ENCODE measurements at places on chromosomes 7 and 10.

DNA sequence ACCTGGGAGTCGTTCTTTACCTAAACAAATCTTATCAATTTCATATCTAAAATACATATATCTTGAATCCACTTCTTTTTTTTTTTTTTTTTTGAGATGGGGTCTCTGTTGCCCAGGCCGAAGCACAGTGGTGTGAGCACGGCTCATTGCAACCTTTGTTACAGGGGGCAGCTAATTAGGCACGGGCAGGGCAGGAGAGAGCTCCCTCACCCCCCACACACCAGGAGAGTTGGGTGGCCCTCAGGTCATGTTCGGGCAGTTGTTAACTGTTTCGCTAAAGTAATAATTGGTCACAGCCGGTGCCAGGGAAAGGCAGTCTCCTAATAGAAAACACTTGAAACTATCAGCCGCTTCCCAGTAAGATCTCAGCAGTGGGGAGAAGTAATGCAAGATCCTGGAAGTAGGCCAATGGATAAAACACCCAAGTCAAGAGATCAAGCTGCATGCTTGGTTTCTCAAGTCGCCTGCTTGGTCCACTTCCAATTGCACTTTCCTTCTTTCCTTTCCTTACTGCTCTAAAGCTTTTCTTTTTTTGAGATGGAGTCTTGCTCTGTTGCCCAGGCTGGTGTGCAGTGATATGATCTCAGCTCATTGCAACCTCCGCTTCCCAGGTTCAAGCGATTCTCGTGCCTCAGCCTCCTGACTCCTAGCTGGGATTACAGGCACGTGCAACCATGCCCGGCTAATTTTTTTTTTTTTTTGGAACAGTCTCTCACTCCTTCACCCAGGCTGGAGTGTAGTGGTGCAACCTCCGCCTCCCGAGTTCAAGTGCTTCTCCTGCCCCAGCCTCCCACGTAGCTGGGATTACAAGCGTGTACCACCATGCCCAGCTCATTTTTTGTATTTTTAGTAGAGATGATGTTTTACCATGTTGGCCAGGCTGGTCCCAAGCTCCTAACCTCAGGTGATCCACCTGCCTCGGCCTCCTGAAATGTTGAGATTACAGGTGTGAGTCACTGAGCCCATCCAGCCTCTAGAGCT, 21.3 kb upstream of the EFCAB10 start:
- DNase-seq: no peak

DNA sequence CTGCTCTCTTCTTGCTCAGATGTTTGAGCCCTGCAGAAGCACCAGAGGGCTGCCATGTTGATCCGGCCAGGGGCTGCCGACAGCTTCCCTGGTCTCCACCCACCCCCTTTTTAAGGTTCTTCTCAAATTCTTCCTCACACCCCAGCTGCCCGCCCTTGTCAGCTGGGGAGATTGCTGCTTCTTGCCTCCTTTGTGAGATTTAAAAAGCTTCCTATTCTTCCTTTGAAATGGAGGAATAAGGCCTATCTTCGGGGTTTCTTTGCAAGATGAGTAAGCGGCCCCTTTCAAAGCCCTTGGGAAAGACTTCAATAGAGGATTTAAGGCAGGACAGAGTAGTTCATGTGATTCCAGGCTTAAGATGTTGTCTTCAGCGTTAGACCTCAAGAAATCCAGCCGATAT, 211.9 kb upstream of the SHH start:
- DNase-seq: no peak

GRCh38 chr10:79021331-79021907, 47.3 kb upstream of the ZMIZ1 start:
- DNase-seq: no peak

- DNase-seq: peak; percentile 47
These were observed 44.8 kb downstream of the CLIP2 start for GRCh38 chr7:74334030-74334429.

- peak; percentile 96 for DNase-seq
These were observed 177.2 kb downstream of the SH3PXD2A start for GRCh38 chr10:103678178-103678526.

GRCh38 chr10:98482096-98482495, 35.4 kb upstream of the HPS1 start:
- DNase-seq: no peak

DNA sequence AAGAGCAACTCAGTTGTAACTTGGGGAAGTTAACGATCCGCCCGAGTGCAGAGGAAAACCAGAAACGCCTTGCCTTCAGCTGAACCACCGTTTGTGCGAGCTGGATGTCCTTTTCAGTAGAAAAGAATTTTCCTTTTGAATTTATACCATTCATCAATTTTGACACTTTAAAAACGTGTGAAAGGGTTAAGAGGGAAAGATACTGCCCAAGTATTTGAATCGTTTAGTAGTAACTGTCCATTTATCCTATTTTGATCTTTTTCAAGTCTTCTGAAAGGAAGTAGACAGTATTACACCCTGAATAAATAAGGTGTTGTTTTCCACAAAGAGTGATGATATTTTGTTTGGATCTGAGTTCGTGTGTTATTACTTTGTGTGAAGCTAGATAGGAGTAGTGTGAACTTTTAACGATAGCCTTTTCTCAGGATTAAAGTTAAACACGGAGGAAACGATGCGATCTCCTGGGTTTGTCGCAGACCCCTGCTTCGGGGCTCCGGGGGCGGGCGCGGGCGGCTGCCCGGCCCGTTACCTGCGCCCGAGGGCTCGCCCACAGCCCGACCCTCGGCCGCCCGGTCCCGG, 830 bp upstream of the BMI1 start:
- DNase-seq: no peak

- DNase-seq: no peak
These were observed 38.7 kb downstream of the AGAP3 start for GRCh38 chr7:151124899-151125399.

DNA sequence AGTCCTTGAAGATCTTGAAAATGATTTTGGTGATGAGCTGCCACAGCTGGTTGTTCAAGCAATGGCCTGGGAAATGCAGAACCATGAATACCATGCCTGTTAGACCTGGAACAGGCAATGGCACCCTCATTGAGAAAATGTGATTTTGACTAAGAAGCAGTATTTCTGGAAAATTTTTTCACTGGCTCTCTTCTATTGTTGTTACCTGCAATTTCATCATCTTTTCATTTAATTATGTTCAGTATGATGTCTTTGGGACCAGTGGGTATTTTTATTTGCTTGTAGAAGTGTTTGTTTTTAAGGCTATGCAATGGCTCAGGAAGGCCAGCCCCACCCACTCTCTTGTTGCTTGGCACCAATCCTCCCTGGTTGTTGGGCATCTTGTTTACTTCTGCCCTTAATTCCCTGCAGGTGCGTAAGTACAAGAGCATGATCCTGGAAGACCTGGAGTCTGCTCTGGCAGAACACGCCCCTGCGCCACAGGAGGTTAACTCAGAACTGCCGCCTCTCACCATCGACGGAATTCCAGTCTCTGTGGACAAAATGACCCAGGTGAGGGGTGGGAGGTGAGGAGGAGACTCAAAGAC, 78.6 kb downstream of the NRF1 start:
- no peak for DNase-seq

DNA sequence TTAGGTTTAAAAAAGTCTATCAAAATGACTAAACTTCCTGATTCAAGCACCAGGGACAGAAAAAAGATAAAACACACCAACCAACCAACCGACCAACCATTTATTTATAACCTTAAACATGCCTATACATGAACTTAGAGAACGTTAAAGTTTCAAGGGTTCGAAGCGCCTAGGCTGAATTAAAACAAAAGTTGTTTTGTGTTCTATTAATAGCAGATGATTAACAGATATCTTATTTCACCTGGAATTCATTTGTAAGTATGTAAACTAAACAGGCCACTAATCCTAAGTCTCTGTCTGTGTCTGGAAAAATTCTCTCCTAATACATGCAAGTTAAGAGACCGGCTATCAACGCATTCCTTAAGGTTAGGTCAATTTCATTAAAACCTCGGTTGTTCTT, 1.4 kb downstream of the BAIAP2L1 start:
- no peak for DNase-seq

- peak; percentile 91 for DNase-seq
These were observed 10.4 kb downstream of the CHST3 start for GRCh38 chr10:71974489-71975021.

DNA sequence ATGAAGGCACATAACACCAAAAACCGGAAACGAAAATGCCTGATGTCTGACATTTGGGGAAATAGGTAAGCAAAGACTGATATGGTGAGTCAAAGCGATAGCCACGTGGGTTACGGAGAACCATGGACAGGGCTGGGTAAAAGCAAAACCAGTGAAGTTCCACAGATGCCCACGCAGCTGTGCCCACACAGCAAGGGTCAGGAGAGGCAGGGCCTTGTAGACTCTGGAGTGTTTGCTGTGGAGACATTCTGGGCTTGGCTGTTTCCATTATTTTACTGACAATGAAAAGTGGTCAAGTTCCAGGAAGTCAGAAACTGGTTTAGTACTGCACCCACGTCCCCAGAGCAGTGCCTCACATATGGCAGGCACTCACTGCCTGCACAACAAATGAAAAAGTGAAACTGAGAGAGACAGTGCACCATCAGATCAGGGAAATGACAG, 148.7 kb downstream of the ZMYND11 start:
- no peak for DNase-seq

DNA sequence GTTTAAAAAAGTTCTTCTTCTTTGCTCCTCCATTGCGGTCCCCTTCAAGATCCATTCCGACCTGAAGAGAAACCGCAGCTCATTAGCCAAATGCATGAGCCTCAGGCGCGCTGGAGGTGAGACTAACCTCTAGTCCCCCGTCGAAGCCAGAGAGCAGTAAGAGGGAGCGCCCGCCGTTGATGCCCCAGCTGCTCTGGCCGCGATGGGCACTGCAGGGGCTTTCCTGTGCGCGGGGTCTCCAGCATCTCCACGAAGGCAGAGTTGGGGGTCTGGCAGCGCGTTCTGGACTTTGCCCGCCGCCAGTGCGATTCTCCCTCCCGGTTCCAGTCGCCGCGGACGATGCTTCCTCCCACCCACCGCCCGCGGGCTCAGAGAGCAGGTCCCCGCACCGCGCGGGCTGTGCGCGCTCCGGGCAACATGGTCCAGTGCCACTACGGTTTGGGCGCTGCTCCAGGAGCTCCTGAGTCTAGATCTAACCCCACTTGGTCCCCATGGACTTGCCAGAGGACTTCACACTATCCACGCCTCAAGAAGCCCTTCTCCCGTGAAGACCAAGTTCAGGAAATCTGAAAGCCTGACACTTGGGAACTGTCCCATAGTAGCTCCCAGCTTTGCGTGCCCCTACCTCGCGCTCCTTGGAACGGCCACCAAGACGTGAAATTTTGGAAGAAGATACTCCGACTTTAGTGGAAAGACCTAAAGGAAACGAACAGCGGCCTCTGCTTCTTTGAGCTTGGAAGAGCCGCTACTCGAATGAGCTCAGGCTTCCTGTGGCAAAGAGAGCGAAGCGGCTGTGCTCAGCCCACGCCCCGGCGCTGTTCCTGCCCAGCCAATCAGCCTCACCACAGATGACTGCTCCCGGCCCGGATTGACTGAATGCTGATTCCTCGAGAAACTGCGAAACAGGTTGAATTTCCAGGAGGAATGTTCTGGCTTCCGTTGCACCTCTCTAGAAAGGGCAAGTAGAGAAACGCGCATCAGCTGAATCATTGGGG, at the start of gene ABCB1:
Gene ABCB1 (minus strand): TSS at position 755 of the 995 bp plus-strand sequence. CDS start 700 bp downstream, at position 55.
- peak; percentile 42 for DNase-seq

DNA sequence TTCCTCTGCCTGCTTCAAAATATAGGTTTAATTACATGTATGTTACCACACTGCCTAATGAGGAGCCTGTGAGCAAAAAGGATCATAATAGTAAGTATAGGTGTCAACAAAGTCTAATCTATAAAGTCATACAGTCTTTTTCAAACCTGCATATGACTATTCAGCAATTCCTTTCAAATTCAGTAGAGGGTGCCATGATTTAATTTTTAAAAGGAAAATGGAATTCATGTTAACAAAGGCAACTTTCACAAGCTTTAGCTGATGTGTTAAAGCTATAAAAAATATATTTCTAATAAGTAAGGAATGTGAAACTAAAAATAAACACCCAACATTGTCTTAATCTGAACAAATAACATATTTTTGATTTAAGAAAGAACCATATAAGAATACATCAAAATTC, 52.1 kb downstream of the MPP7 start:
- peak; percentile 74 for DNase-seq

GRCh38 chr7:157925383-157925875, 588.6 kb downstream of the DNAJB6 start:
- DNase-seq: no peak

- no peak for DNase-seq
These were observed 108.7 kb upstream of the GLI3 start for GRCh38 chr7:42345478-42346299.

DNA sequence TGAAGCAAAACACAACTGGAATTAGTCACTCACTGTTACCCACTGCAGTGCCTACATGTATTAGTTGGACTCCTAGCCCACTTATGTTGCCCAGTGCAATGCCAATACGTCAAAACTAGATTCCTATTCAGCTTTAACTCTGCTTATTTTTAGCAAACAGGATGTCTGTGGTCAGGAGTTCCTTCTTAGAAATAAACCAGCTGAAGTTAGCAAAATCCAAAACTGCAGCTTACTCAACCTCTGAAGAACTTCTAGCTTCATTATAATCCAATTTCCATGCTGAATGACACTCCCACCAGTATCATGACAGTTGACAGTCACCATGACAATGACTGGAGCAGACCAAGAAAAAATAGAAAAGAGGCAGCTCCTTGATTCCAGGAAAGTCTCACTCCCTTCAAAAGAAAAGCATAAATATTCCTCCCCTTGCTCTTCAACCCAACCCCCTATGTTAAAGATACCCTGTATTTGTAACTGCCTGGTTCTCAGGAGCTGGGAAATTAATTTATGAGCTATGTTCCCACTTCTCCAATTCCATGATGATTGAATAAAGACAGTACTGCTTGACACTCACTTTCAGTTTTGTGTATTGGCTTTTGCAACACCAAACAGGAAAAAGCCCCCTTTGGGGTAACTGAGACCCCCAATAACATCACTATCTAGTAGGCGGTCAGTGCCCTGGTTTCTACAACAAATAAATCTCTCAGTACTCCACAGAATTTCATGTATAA, 327.4 kb downstream of the SORCS1 start:
- DNase-seq: no peak

GRCh38 chr7:71348821-71349681, 217.1 kb downstream of the GALNT17 start:
- no peak for DNase-seq

- DNase-seq: no peak
These were observed 30.5 kb upstream of the MNX1 start for GRCh38 chr7:157041004-157041403.

GRCh38 chr7:88358526-88358838, 51.8 kb upstream of the STEAP4 start:
- DNase-seq: no peak

DNA sequence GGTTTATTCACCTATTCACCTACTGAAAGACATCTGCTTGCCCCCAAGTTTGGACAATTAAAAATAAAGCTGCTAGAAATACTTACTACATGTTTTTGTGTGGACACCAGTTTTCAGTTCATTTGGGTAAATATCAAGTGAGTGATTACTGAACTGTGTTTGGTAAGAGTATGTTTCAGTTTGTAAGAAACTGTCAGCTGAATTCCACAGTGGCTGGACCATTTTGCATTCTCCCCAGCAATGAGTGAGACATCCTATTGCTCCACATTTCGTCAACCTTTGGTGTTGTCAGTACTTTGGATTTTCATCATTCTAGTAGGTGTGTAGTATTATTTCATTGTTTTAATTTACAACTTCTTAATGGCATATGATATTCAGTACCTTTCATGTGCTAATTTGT, 17.4 kb upstream of the IKZF1 start:
- no peak for DNase-seq

GRCh38 chr7:45659496-45660139, 85.5 kb downstream of the ADCY1 start:
- DNase-seq: no peak

Data from trophoblast cell (in vitro differentiated cells and primary cell).